BE2C (cell line): ENCODE measurements at places on chromosomes 7 and 10.

- no peak for DNase-seq
Measured at GRCh38 chr10:34186745-34187144, 628.4 kb downstream of the PARD3 start.

DNA sequence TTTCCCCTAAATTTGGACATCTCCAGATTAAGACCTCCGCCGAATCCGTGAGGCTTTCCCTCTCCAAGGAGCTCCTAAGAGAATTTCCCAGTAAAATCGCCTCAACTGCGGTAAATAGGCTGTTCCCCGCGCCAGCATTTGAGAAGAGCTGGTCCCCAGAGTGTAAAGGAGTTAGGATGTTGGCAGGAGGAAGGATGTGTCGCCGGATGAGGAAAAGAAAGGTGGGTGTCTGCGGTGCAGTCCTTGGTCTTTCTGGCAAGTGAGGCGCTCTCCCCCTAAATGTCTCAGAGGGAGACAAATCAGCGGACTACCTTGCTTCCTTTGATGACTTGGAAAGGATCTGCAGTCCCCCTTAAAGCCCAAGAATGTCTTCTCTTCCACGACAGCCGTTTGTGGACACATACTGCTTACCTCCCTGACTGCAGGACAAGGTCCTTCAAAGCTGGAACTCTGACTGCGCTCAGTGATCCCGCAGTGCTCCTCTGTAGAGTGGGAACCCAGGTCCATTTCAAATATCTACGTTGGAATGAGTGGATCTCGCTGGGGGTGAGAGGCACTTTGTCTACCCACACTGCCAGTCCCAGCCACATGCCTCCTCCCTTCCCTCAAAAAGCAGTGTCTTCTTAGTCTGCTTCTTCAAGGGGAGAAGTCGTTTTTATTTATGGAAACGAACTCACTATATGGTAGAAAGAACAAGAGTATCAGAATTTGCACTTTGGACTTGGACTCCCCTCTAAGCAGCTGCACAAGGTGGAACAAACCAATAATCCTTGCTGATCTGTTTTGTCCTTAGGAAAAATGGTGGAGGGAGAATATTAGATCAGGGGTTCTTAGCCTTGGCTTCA, 1.1 kb upstream of the DLG5 start:
- DNase-seq: no peak

DNA sequence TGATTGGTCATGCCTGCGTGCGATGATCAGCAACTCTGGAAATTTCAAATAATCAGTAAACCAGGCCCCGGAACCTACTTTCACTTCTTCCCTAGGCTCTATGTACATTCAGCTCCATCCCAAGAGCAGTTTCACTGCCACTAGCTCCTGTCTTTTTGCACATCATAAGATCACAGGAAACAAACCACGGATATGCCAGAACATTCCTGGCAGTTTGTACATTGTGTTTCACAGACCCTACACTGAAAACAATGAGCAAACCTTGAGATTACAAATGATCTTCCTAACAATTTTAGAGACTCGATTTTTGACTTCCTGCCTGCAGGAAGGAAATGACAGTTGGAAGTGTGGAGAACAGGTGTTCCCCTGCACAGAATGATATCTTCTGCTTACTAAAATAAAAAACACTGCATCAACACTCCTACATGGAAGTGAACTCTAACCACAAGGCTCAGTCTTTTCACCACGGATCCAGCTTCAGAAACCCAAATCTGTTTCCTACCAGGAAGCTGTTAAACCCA, 7.6 kb upstream of the TMEM236 start:
- DNase-seq: no peak

DNA sequence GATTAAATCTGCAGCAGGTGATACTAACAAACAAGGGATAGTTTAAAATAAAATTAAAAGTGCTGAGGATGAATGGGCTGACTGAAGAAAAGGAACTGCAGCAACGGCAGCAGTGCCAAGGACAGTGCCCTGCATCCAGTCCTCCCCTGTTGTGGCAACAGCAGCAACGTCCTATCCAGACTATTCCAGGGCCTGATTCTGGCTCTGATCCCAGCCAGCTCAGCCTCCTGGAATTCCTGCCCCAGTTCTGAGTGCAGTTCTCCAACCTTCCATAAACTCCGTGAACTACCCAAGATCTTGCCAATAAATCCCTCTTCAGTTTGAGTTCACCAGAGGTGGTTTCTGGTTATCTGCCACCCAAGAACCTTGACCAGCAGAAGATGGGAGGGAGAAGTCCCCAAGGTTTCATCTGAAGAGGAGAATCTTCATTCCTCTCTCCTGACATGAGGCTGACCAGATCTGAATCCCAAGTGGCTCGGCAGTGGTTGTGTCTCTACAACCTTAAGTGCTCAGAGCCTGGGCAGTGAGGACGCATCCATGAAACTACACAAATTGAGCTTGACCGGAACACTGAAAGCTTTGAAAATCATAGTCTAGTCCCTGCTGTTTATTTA, 115.8 kb downstream of the SORBS1 start:
- no peak for DNase-seq

DNA sequence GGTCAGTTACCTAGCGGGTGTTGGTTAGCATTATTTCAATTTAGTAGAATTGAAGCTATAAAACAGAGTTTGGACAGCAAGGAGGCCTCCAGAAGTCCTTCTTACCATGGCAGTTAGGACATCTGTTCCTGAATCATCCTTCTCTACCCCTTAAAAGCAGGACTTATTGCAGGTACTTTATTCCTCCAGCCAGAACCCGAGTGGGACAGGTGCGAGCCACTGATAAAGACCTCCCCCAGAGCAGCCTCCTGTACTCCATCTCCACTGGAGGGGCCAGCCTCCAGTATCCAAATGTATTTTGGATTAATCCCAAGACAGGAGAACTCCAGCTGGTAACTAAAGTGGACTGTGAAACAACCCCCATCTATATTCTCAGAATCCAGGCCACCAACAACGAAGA, 54.6 kb downstream of the CDHR3 start:
- DNase-seq: no peak

- DNase-seq: no peak
Measured at GRCh38 chr10:93701866-93702209, 554 bp downstream of the FRA10AC1 start.

- DNase-seq: no peak
Measured at GRCh38 chr7:13991791-13992595, 2.5 kb upstream of the ETV1 start.

- no peak for DNase-seq
Measured at GRCh38 chr10:26728957-26729356, 31.5 kb downstream of the PDSS1 start.

DNA sequence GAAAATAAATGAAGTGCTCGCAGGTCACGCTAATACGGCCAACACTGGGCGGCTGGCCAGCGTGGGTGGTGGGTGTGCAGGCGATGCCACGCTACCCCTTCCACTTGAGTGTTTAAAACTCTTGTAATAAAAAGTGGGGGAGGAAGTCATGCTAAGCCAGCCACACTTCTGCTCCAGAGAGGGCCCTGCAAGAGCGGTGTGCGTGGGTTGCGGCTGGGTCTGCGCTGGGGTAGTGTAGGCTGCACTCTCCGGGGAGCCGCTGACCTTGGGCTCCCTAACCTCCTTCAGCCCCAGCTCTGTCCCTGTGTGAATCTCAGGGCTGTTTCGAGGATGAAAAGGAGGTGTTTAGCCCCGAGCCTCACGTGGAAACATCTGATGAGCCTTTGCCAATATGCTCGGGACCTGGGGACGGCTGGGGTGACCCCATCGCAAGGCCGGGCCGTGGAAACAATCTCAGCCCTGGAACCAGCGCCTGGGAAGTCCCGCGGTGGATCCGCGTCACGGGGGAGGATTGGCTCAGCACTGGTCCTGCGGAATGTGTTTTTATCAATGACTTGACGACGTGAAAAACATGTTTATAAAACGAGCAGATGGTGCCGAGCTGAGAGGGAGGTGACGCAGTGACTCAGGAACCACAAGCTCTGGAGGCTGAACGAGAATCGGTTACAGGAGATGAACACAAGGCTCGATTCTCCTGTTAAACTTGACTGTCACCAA, 278.5 kb downstream of the DNAJB6 start:
- DNase-seq: no peak

GRCh38 chr10:107081644-107082043, 82.9 kb downstream of the SORCS1 start:
- DNase-seq: no peak

- DNase-seq: no peak
Measured at GRCh38 chr7:30752979-30753378, 1.0 kb downstream of the INMT start.

DNA sequence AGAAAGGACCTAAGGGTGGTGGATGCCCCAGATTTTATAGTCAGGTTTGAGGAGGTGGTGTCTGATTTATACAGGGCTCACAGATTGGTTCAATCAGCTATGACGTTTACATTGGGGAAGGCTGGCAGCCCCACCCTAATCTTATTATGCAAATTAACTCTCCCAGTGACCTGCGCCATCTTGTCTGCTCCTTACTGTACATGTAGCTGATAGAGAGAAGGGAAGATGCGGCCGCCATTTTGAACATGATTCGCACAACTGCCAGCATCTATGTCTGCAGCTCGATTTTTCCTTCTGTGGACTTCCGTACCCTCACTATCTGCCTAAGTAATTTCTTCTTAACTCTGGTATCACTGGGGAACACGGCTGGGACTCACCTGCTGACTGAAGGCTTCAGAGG, 619.0 kb upstream of the DPP6 start:
- no peak for DNase-seq

GRCh38 chr10:33032654-33033151, 74.7 kb upstream of the ITGB1 start:
- DNase-seq: no peak

DNA sequence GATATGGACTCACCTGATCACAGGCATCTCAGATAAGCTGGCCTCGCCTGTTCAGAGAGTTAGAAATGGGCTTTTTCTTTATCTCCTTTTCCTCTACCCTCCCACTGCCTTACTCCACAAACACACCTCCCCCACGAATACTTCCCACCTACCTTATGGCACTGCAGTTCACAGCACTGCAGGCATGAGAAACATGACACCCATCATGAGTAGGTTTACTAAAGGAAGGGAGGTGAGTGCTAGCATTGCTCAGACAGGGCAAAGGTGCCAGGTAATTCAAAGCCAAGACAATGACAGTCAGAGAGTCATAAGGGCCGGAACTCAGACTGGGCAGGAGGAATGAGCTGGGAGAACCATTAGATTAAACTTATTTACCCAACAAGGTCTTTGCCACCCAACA, 220.6 kb downstream of the FAM107B start:
- no peak for DNase-seq

DNA sequence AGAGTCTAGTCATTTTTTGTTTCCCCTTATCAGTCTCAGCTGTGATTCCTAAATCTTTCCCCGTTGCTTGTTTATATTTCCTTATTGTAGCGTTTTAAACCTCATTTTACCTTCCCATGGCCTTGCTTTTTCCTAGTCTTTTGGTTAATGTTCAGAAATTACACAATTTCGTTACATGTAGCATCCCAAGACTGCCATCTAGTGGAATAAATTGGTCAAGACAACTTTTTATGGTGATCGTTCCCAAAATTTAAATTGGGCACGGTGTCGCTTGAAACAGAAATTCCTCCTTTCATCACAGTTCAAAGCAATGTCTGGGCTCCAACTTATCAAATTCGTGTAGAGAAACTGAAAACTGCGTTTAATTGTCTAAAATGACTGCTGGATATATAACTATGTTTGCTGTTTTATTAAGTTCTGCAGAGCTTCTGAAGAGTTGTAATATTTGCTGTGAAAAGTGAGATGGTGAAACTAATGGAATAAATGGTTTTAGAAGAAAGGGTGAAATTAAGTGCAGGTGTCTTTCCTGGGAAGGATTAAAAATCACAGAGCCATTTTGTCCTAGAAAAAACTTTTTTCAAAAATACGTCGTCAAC, 370.2 kb downstream of the PHF14 start:
- no peak for DNase-seq

GRCh38 chr10:8576911-8577310, 522.4 kb downstream of the GATA3 start:
- DNase-seq: no peak
